Germinal center (tissue), 1 donor: ENCODE measurements at places on chromosomes 3 and 15.

- DNase-seq: peak; percentile 52
Observed at GRCh38 chr3:71117572-71118247, 465.8 kb downstream of the FOXP1 start.

GRCh38 chr3:112020674-112021085 lies 13.9 kb upstream of the TMPRSS7 start:
- DNase-seq: no peak

- DNase-seq: no peak
Observed at GRCh38 chr3:183814240-183814639, 11.1 kb downstream of the MAP6D1 start.

DNA sequence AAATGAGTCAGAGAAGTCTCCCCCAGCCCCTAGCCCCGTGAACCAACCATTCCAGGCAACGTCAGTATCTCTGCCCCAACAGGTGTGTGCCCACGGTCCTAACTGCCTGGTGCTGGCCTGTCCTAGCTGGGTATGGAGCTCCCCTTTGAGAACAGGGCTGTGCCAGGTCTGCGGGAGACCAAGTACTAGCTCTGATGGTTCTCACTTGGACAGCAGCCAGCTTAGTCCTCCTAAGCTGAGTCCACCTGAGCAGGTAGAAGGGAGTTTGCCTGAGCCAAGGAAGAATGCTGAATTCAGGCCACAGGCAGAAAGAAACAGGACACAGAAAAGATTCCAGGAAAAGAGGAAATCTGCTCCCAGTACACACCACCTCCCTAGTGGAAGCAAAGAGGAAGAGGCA lies 33.1 kb upstream of the PARL start:
- no peak for DNase-seq

DNA sequence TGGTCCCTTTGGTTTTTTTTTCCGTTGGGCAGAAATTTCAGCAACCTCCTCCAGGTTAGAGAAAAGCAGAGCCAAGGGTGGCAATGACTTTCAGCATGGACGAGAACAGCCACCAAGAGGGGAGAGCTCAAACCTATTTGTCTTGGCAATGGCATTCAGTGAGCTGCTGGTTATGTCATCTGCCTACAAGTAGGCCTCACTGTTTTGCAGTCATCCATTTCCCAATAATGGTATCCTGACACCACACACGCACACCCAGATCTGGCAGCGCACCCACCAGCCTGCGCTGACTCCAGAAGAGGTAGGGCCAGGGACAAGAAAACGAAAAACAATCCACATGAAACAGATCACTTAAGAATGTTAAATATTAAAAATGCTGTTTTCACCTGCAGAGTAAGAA lies 92.3 kb downstream of the MAGI1 start:
- DNase-seq: no peak

GRCh38 chr3:140438736-140439470 lies 239.0 kb upstream of the TRIM42 start:
- no peak for DNase-seq

DNA sequence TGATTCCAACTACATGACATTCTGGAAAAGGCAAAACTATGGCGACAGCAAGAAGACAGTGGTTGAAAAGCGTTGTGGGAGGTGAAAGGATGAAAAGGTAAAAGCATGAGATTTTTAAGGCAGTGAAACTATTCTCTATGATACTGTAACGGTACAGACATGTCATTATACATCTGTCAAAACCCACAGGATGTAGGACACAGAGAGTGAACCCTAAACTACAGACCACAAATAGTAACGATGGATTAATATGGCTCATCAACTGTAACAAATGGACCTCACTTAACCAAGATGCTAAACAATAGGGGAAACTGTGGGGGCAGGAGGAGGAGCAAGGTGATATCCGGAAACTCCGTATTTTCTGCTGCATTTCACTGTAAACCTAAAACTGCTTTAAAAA lies 39.1 kb downstream of the MYO9A start:
- DNase-seq: no peak

DNA sequence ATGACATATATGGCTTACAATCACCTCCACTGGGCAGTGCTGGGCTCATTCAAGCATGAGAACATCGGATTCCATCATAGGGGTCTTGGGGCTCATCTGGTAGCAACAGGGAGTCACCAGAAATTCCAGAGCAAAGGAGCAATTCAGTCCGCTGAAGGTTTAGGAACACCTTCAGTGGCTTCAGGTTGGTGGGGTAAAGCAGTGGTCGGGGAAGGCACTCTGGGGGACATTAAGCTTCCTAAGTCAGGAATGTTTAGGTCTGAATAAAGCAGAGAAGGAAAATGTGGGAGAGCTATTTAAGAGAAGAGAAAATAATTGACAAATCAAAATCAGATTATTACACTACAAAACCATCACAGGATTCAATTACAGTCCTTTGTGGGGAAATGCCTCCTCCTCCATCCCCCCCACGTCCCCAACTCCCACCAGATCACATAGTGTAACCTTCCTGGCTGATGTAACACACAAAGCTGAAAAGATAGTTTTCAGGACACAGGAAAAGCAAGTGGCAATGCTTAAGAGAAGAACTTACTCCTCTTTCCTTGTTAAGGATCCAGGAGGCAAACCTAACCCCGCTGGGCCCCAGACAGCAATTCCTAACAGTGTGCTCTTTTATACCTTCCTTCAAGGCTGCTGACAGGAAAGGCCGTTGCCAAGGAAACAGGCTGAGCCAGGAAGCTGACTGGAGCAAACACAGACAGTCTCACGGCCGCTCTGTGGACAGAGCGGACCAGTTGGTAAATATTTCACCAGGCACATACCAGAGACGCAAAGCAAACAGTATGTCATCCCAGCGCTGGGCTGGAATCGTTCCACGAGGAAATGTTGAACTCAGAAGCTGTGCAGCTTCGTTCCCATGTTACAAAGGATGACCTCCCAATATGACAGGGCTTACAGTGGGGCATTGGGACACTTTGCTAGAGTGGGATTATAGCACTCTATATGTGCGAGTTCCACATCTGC lies 57.5 kb upstream of the LMCD1 start:
- DNase-seq: no peak

GRCh38 chr3:123339302-123339701 lies 109.6 kb downstream of the ADCY5 start:
- DNase-seq: no peak

DNA sequence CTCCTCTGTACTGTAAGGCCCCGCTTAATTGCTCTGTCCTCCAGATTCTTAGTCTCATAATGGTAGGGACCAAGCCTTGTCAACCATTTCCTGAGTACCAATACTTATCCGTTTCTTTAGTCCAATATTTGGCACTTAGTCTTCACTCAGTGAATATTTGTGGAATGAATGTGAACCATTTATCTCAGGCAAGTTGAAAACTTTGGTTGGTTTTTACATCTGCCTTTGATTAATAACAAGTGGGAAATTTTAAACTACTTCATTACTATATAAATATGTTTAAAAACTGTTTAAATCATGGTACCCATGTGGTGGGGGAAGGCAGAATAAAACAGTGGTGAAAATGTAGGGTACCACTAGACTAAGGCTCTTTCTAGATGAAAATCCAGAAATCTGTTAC lies 15.2 kb downstream of the CA12 start:
- DNase-seq: no peak

- no peak for DNase-seq
Observed at GRCh38 chr15:35540021-35540420, 5.9 kb downstream of the DPH6 start.

DNA sequence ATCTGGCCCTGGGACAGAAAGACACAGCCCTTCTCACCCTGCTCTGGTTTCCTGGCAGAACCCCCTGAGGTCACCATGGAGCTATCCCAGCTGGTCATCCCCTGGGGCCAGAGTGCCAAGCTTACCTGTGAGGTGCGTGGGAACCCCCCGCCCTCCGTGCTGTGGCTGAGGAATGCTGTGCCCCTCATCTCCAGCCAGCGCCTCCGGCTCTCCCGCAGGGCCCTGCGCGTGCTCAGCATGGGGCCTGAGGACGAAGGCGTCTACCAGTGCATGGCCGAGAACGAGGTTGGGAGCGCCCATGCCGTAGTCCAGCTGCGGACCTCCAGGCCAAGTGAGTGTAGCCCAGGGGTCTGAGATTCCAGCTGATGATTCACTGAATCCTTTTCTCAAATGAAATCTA lies 61.7 kb downstream of the BOC start:
- no peak for DNase-seq

GRCh38 chr3:194485881-194486539 lies 792 bp downstream of the ATP13A3 start:
- DNase-seq: peak; percentile 62

DNA sequence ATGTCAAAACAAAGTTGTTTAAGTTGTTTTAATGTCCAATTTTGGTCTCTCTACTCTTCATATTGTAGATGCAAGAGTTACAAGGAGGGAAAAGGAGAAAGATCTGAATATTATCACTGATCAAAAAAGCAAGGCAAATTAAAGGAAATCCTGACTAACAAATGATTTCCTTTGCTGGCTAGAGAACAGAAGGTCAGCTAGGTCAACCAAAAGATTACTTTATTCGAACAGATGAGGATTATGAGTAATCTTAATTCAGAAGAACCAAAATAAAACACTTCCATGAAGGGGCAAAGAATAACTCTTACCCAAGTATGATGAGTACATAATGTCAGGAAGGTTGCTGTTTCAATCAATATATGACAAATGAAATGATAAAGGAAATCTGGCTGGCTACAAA lies 33.8 kb downstream of the CPNE4 start:
- no peak for DNase-seq

DNA sequence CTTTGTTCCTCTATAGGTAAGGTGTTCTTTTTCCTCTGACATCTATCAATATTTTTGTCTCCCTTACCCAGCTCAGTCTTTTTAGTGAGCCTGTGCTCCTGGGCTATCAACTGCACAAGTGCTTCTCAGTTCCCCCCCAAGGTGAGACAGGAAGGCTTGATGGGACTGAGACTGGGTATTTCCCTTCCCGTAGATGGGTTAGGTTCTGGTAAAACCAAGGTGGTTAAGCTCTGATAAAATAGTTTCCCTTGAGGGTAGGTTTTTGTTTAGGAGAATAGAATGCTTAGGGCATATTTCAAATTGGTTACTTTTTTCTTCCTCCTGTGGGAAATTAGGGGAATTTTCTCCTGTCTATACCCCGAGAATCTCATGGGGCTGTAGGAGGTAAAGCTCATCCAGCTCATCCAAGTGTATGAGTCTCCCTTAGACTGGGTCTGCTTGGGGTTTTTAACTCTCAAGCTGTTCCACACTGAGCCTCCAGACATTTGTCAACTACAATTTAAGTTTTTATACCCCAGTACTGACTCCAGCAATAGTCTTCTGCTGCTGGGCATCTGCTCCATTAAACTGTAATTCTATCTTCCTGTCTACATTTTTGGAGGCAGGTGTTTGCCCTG lies 44.9 kb downstream of the OXSR1 start:
- no peak for DNase-seq

GRCh38 chr15:87489902-87490665 lies 766.5 kb downstream of the NTRK3 start:
- DNase-seq: no peak

DNA sequence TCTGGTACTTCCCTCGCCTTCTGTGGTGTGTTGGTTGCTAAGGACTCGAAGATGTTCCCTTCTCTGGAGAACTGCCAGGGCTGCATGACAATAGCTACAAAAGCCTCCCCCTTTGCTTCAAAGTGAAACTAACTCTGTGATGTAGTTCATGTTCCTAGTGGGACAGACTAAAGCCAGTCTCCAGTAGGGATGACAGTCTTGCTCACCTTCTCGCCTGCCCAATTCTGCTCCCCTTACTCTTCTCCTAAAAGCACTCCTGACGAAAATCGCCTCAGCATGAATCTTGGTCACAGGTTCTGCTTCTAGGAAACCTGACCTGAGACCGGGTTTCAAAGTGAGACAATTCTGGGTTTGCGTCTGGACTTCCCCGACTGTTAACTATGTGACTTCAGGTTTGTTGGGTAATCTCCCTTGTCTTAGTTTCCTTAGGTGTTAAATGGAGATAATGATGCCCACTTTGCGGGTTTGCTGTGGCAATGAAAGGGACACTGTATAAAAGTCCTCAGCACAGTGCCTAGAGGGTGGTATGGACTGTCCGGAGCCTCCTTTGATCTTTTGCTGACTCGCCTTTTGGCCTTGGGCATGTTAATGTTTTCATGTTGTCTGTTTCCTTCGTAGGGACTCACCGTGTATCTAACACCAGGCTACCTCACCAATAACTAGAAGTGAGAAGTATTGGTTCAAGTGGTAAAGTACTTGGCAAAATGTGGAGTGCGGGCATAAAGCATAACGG lies 24.9 kb upstream of the THRB start:
- DNase-seq: peak; percentile 49

DNA sequence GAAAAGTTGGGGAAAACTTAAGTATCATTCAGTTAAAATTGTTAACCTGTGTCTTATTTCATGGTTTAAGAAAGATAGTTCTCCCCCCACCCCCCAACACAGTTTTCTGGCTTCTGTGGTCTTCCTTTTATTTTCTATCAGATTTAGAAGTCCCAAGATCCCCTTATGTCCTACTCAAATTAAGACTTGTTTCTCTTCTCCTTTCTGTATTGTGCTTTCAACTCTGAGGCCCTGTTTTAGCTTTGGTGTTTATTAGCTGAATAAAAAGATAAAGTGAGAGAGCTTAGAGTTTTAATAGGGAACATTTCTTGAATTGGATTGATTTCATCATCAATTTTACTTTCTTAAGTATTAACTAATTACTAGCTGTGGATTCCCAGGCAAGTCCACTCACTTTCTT lies 62.6 kb downstream of the AKAP13 start:
- peak; percentile 14 for DNase-seq

DNA sequence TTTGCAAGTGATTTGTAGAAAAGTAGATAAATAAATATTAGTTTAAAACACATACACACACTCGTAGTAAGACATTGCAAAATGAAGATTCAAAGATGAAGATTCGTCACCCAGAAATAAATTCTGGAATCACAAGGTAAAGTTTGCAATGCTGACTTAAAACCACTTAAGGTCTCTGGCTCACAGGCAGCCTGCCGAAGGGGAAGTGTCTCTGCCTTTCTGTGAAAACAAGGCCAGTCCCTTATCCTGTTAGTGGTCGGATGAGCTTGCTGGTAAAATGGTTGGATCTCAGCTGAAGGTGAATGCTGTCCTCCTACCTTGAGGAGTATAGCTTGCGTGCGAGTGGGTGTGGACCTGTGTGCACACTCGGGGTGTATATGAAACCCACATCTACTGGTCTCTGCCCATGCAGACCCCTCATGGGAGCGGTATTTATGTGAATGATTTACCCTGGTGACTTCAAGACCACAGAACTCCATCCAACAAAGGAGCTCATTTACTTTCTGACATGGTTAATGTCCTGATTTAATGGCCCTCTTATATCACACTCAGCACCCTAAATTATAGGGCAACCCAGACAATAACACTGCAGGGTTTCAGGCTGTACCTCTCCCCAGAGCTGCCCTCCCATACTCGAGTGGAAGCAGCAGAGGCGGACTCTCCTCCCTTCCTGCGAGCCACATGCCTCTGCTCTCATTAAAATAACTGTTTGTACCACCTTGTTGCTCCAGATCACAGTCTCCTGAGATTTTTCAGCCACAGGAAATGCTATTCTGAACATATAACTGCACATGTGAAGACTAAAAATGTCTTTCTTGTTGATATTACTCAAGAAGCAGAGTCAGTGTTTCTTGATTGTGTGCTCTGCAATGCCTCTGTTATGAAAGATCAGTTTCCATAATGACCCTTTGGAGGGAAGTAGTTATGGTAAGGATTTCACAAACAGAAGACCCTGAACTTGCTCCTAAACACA lies 45.9 kb upstream of the ALDH1A3 start:
- DNase-seq: no peak

- no peak for DNase-seq
Observed at GRCh38 chr3:184460276-184460675, 80.4 kb downstream of the CHRD start.
